Activated gamma-delta T cell treated with Interleukin-2 at 50 U/mL for 16 hours (primary cell): ENCODE measurements at places on chromosomes 5 and 9.
A peak's percentile ranks its signal among the peaks of the same experiment; 100 is the strongest.

GRCh38 chr5:127564002-127564769, 46.7 kb downstream of the PRRC1 start:
- peak; percentile 44 for DNase-seq

GRCh38 chr5:174827558-174827957, 103.2 kb downstream of the MSX2 start:
- no peak for DNase-seq

DNA sequence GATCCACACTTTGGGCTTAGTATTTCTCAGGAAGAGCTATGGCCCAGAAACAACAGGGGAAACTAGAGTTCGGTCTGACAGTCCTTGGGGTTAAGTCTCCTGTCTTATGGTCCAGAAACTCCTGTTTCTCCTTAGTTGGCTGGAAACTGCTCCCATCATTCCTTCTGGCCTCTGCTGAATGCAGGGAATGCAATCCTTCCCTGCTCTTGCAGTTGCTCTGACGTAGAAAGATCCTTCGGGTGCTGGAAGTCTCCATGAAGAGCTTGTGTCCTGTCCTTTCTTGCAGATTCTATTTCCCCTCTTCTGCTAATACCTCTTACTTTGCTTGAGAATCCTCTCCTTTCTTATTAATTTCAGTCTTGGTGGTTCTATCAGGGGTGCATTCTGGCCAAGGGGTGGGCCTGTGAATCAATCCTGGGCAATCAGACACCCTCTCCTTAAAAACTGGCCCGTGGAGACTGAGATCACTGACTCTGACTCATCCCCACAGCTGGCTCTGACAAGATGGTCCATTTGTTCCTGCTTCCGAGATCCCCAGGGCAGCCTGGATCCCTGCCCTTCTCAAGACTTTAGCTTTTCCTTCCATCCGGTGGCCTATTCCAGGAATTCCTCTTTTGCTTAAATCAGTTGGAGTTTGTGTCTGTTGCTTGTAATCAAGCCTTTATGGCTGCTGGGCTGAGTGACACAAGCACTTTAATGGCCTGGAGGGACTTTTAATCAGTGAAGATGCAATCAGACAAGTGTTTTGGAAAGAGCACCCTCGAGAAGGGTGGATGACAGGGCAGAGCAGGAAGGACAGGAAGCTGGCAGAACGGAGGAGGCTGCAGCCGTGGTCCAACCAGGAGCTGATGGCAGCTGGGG, 23.7 kb downstream of the PTGS1 start:
- no peak for DNase-seq

- DNase-seq = no peak
Observed at GRCh38 chr5:96961053-96961452, 25.2 kb downstream of the LNPEP start.

DNA sequence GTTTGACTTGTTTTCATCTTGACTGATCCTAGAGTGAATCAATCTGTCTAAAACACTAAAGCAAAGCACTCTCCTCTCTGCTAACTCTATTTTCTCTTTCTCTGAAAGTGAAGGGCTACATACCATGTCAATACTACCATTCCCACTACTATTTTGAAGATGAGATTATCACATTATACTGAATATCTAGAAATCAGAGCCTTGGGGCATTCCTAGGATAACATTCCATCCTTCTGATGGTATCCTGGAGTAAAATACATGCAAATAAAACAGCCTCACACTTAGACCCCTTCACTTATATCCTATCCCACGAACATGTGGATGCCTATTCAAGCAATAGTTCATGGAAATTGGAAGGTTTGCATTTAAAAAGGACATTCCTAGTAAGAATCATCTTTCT, 309.3 kb upstream of the ACTBL2 start:
- DNase-seq = no peak

GRCh38 chr9:86605303-86605702, 251.1 kb upstream of the TUT7 start:
- DNase-seq = no peak
